ENCODE measurements at places on chromosomes 1 and 21.

DNA sequence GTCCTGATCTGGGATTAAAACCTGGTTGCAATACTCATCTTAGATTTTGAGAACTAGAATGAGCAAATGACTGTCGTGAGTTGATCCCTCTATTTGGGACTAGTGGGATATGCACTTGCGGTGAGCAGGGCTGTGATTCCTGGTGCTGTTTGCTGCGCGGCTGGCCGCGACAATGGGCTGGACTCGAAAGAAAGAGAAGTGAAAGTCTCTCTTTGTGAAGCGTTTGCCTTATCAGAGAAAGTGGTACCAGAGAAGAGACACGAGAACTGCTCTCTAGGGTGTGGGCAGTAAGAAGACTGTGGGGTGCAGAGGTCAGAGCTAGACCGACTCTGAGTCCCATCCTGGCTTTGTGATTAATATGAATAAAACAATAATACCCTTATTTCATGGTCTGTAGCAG, 8.6 kb downstream of the ST6GALNAC3 start:
- no peak for DNase-seq

DNA sequence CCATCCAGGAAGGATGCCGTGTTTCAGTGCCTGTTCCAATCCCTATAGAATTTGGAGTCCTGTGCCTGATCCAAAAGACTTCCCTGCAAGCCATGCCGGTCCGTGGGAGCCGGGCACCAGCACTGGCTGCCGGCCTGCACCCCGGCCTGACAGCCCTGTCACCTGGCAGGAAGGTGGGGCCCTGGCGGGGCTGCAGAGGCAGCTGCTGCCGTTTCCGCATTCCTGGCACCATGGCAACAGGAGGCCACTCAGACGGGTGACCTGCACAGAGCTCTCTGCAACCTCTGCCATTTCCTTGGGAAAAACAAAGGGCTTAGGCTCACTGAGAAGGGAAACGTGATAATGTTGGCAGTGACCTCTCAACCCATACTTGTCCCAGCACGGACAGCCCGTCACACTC, 63.2 kb upstream of the TMEM51 start:
- DNase-seq: no peak

GRCh38 chr1:57943365-57943764, 519.5 kb upstream of the DAB1 start:
- no peak for DNase-seq

DNA sequence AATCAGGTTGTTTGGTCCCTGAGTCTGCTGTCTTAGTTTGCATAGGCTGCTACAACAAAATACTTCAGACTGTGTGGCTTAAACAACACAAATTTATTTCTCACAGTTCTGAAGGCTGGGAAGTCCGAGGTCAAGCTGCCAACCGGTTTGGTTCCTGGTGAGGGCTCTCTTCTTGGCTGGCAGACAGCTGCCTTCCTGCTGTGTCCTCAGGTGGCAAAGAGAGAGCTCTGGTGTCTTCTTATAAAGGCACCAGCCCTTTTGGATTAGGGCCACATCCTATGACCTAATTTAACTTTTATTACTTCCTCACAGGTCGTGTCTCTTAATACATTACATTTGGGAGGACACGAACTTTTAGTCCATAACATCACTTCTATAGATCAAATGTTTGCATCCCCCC, 89.6 kb upstream of the CD34 start:
- no peak for DNase-seq

DNA sequence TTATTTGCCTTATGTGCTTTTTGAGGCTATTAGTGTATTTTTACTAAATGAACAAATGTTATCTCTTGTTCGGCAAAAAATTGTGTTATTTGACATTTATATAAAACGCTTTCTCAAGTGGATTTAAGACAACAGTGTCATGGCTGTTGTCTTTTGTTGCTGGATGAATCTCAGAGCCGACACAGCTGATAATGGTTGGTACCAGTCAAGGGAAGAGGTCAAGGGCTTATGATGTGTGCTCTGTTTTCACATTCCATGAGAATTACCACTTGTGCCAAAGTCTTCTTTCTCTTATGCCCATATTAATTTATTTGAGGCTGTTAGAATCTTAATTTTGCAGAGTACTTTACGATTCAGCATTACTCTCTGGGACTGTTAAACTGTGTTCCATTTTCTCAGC, 17.9 kb upstream of the CD101 start:
- no peak for DNase-seq

Measured in esophagus squamous epithelium (tissue), 5 donors.